Stimulated activated CD8-positive, alpha-beta memory T cell treated with anti-CD3 and anti-CD28 coated beads, Interleukin-7, amount 100 ng/mL, for 48 hours (primary cell): ENCODE measurements at places on chromosomes 12 and 14.

DNA sequence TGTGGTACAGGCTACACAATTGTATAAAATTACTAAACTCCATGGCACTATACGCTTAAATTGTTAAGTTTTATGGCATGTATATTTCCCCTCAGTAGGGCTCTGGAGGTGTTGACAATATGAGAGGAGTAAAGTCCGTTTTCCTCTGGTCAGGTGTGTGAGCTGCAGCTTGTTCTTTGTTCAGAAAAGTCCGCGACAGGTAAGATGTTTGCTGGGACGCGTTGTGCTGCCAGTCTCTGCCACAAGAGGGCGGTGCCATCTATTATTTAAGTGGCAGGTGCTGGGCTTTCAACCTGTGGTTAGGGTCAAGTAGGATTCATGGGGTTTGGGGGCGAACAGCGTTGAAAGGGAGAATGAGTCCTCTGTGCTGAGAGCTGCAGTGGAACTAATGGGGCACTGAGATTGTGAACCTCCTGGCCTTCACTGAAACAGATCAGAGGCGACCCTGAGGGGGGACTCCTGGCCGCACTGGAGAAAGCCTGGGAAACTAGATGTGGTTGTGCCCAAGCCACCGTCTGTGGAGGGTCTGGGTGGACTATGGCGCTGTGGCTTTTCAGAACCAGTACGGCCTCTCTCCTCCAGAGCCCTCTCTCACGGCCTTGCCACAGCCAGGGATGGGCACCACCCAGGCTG is 179.0 kb downstream of the SLC15A4 start:
- DNase-seq = no peak

- peak; percentile 82 for DNase-seq
Observed at GRCh38 chr14:103562429-103563225, at the start of the genes BAG5 and COA8. BAG5 (minus strand) TSS chr14:103562657; CDS start chr14:103561164, 1,493 bp downstream. COA8 (plus strand) TSS chr14:103562960; CDS start chr14:103563002, 42 bp downstream.

GRCh38 chr12:40117818-40118217 is 11.9 kb upstream of the SLC2A13 start:
- DNase-seq = no peak

- DNase-seq = no peak
Observed at GRCh38 chr14:94486883-94487282, 10.9 kb upstream of the SERPINA9 start.

DNA sequence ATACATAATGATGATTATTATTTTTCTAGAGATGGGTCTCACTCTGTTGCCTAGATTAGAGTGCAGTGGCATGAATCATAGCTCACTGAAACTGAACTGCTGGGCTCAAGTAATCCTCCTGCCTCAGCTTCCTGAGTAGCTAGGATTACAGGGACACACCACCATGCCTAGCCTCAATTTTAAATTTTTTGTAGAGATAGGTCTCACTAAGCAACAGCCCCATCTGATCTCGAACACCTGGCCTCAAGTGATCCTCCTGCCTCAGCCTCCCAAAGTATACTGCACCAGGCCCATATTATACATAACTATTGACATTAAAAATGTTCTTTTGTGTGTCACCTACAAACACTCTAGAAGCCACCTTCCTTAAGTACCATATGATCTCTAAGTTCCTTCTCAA is 3.4 kb downstream of the TXNRD1 start:
- DNase-seq = no peak

DNA sequence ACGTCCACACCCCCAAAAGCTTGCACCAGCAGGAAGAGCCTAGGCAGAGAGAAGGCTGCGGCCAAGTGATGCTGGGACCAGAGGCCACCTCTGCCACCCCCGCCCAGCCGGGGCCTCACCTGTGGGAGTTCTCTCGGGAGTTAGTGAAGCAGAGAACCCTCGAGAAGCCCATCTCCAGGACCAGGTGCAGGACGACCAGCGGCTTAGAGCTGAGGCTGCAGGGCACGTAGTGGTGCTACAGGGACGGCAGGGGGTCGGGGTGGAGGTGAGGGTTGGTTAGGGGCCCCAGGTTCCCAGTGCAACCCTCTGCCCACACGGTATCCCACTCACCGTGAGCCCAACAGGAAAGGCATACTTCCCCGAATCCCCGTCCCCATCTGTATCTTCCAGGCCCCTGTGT is 3.6 kb downstream of the DDX51 start:
- DNase-seq = no peak

- no peak for DNase-seq
Observed at GRCh38 chr12:125186471-125187147, 121.4 kb downstream of the AACS start.
